ENCODE measurements at places on chromosomes 2 and 18.

DNA sequence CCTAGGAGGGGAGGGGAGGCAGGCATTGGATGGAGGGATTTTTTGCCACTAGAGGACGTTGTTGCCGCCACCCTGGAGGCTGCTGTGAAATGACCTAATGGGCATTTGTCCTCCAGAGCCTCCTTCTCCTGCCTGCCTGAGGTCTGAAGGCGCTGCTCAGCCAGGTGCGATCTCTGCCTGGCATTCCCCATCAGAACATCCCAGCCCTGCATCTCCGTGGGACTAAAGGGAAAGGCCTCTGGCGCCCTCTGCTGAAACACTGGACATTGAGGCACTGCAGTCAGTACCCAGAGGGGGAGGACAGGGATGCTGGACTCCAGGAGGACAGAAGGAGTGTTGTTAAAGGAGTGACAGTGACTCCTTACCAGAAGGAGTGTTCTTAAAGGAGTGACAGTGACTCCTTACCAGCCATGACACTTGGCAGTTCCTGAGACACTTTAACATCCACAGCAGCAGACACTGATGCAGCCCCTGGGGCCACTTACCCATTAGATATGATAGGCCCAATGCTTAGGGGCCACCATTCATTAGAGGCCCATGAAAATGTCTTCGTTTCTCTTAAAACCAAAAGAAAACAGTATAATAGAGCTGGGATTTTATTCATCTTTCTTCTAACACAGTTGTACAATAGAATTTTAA, 17.0 kb downstream of the THNSL2 start:
- DNase-seq = no peak

DNA sequence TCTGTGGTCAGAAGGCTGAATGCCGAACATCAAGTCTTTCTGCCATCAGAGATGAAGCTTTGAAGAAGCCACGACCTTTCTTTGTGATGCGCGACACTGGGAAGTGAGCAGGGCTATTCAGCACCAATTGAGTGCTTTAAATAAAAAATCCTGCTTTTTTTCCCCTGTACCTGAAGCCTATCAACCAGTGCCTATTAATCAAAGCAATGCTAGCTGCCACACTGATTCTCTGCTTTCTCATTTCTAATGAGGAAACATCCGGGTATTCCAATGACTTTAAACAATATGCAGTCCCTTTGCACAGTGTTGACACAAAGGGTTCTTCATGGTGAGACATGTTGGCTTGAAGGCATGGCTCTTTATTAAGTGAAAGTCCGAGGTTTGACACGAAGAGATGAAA, 88.0 kb downstream of the GALR1 start:
- DNase-seq = no peak

GRCh38 chr2:23093513-23093912, 291.5 kb upstream of the KLHL29 start:
- no peak for DNase-seq

GRCh38 chr2:227163485-227163997, 464 bp downstream of the COL4A4 start:
- DNase-seq = no peak

GRCh38 chr18:3689986-3690763, 240.2 kb downstream of the TGIF1 start:
- no peak for DNase-seq

DNA sequence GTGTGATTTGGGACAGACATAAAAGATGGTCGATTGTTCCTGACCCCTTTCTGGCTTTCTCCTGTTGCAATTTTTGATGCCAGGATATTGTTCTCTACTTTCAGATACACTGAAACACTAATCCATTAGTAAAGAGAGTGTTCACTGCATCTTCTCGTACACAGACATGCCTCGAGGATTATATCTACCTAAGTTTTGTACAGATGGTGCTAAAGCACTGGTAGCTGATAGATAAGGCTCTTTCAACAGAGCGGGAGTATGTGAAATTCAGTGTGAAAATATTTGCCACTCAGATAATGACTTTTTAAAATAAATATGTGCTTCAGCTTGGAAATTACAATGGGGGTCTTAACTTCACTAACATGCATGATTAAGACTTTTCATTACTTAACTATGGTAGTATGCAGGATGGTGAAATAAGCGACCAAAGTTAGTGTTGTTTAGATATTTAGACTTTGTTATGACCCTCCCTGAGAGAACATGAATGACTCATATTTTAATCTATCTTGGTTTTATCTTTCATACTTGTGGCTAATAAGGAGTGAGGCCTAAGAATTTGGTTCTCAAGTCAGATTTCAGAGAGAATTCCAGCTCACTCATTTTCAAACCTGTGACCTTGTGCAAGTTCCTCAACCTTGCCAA, 474.9 kb downstream of the NRXN1 start:
- no peak for DNase-seq

DNA sequence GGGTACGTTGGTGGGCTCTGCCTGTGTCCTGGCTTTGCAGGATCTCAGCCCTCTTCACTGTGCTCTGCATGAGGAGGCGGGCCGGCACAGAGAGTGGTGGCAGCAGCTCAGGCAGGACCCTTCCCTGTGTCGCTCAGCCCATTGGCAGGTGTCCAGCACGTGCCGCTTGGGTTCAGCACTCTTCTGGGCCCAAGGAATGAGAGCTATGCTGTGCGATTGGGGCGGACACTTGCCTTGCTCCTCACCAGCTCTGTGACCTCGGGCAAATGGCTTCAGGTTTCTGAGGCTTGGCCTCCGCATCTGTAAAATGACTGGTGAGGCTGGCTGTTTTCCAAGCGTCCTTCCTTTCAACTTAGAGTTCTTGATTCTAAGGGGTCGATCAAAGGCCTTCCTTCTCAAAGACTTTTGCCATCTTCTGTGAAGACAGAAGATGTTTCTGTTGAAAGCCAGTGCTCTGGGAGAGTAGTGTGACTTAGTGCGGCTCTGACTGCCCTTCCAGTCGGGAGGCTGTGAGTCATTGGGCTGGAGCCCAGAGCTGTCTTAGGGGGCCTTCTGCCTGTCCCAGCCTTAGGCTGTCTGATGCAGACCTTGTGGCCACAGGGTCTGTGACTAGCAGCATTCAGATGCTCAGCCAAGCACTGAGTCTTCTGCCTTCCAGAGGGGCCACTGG, 35.6 kb downstream of the GLI2 start:
- no peak for DNase-seq

GRCh38 chr2:202612145-202612544, 22.6 kb upstream of the FAM117B start:
- no peak for DNase-seq

GRCh38 chr18:50114448-50114847, 80.5 kb downstream of the MYO5B start:
- no peak for DNase-seq

DNA sequence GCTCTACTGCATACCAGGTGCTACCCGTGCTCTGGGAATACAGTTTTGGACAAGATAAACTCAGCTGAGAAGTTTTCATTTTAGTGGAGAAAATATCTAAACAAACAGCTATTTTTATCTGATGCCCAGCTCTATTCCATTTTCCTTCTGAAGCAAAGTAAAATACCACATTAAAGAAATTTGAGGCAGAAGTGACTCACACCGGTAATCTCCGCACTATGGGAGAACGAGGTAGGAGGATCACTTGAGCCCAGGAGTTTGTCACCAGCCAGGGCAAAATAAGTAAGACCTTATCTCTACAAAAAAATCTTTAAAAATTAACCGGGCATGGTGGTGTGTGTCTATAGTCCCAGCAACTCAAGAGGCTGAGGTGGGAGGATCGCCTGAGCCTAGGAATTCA, 416.2 kb upstream of the LYPD1 start:
- DNase-seq = no peak

- DNase-seq = no peak
Measured at GRCh38 chr2:238574490-238575271, 148.0 kb downstream of the ASB1 start.

GRCh38 chr2:4670331-4670730, 967.0 kb downstream of the DCDC2C start:
- DNase-seq = no peak

GRCh38 chr2:8039732-8040131, 642.1 kb upstream of the ID2 start:
- no peak for DNase-seq

DNA sequence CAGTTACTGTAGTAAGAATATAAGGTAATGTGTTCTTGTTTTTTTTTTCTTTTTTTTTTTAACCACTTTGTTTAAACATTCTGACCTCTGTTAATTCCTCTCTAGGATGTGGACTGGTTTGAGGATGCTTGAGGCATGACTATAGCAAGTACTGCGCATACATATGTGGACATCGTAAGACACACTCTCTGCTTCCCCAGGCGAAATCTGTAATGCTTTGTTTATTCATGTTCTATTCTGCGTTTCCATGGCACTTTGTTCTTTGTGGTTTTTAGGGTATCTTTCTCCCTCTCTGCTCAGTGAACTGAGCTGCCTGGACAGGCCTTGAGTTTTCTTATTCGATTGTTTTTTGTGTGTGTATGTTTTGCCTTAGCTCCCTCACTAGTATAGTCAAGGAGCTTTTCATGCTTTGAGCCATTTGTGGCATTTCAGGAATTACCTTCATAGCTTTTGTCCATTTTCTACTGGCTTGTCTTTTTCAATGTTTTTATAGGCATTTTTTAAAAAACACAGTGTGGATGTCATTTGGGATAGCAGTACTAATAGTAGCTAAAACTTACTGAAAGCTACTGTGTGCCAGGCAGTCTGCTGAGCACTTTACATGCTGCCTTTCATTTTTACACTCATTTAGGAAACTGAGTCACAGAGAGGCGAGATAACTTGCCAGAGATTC, 1.9 kb upstream of the SH3BP4 start:
- DNase-seq = no peak

- DNase-seq = no peak
Measured at GRCh38 chr2:16682431-16683118, 16.9 kb upstream of the CYRIA start.

DNA sequence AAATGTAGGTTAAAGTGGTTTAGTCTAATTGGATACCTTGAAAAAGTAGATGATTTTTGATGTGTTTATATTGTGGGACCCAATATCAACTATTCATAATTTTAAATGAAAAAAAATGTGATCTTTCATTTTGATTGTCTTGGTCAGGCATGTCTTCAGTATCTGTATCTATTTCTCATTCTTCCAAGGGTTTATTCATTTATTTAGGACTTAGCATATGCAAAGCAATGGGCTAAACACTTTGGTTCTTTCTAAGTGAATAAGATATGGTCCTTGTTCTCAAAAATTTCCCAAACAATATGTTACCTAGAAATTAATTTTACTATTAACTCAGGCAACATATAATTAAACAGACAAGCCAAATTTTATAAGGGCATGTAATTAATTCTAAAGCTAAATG, 49.1 kb downstream of the CSRNP3 start:
- DNase-seq = no peak

- DNase-seq = no peak
Measured at GRCh38 chr2:47488870-47489584, 86.1 kb downstream of the MSH2 start.

- no peak for DNase-seq
Measured at GRCh38 chr2:111958901-111959300, 60.5 kb downstream of the MERTK start.

DNA sequence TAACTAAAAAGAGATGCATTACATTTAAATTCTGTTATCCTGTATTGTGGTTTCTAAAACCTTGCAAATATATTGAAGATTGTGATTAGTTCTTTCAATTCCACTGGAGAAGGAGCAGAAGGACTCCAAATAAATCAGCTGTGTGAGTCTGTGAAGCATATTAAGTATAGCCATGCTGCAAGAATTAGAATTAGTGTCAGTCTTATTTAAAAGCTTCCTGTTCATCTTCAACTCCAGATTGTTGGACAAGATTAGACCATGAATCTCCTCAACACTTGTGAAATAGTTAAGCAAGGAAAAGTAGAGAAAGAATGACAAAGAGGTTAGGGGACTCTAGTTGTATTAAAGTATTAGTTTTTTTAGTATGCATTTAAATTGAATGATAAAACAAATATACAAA, 92.5 kb upstream of the LRP1B start:
- no peak for DNase-seq

DNA sequence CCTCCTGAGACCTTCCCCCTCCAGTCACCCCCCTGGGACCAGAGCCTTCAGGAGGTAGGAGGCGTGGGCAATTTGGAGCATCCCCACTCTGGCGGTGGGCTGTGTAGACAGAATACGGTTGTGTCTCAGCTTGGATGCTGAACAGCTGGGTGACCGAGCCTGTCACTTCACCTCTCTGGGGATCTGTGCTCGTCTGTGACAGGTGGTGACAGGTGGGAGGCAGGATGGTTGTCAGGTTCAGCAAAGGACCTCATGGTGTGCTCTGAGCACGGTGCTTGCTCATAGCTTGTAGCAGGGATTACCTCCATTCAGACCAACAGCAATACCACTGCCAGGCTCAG, 186.5 kb upstream of the HS6ST1 start:
- no peak for DNase-seq

- DNase-seq = no peak
Measured at GRCh38 chr2:45445037-45445436, 166.0 kb downstream of the SRBD1 start.

GRCh38 chr2:143261986-143262385, 132.8 kb downstream of the ARHGAP15 start:
- DNase-seq = no peak

DNA sequence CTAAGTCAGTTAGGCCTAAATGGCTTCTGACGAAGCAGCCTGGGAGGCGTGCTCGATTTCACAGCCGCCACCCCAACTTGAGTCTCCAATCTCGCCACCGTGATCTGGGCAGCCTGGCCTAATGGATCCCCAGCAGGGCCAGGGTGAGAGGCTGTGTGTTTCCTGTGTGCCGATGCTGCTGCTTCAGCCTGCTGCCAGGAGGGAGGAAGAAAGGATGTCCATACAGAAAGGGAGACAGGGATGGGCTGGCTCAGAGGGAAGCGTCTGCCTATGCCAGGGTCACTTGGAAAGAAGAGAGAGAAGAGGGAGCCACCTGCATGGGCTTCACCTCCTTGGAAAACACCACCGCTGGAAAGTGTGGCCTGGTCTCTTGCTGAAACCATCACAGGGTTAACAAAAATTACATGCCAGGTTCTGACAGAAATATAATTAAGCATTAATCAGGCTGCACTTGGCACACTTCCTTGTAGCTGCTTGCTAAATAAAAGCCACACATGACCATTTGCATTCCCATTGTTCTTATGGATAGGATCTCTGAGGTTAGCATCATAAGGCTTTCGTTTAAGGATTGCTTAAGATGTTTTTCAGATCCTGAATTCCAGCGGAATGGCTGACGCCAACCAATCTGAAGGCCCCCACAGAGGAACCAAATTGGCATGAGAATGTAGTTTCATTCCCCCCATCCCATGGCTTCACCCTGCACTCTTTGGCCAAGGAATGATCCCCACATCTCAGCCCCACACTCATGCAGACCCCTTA, 108.8 kb upstream of the SLC1A4 start:
- DNase-seq = no peak

- DNase-seq = no peak
Measured at GRCh38 chr18:25614168-25614567, 262.2 kb upstream of the ZNF521 start.

GRCh38 chr2:119808516-119809147, 48.9 kb downstream of the PTPN4 start:
- no peak for DNase-seq

GRCh38 chr18:11529081-11529480, 80.3 kb upstream of the SLC35G4 start:
- no peak for DNase-seq

GRCh38 chr2:55839182-55839819, 84.3 kb downstream of the EFEMP1 start:
- no peak for DNase-seq

GRCh38 chr2:107721586-107721985, 105.1 kb upstream of the RGPD4 start:
- no peak for DNase-seq

- no peak for DNase-seq
Measured at GRCh38 chr2:20015482-20016083, 3.1 kb upstream of the MATN3 start.

- no peak for DNase-seq
Measured at GRCh38 chr2:195601361-195601760, 55.7 kb upstream of the SLC39A10 start.

Data from stimulated activated CD8-positive, alpha-beta memory T cell treated with anti-CD3 and anti-CD28 coated beads, Interleukin-4, amount 100 ng/mL, for 1 hour (primary cell).